Right cardiac atrium (tissue), 5 donors: ENCODE measurements at places on chromosomes 5 and 9. TPM values are rescaled to one million over a fixed set of nuclear protein-coding genes. Genes with fewer than 3 reads are reported as not detected.

Gene IL13
- polyA plus RNA-seq, result not detected

Gene GABRA1
- not detected for polyA plus RNA-seq

Gene CBY3
- polyA plus RNA-seq, result not detected

Gene MGAT1
- polyA plus RNA-seq, result 87.6 TPM

Gene XPA
- polyA plus RNA-seq, result 9.8 TPM

Gene DAPK1
- 5.2 TPM for polyA plus RNA-seq

Gene NUDT2
- 27.4 TPM for polyA plus RNA-seq

Gene FCN2
- 0.72 TPM for polyA plus RNA-seq

Gene GFI1B
- 0.16 TPM for polyA plus RNA-seq
